Eye (tissue), 1 donor: ENCODE measurements at places on chromosomes 6 and 20.

DNA sequence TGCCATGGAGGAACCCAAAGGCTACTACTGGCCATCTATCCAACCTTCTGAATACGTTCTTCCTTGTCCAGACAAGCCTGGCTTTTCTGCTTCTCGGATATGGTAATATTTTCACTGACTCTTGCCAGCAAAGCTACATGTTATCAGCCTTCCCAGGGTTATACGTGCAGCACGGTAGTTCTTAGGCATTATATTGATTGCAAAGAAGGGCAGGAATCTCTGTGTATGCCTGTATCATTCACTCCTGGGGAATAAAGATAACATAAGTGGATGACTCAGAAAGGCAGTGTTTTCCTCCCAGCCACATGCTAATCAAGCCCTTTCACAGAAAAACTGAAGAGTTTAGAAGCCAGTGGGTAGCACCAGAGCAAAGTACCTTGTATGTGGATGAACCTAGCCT is 98.7 kb downstream of the ADGRG6 start:
- DNase-seq, result no peak

- DNase-seq, result peak; percentile 83
These were observed 4.9 kb upstream of the DLL1 start for GRCh38 chr6:170295510-170296422.

DNA sequence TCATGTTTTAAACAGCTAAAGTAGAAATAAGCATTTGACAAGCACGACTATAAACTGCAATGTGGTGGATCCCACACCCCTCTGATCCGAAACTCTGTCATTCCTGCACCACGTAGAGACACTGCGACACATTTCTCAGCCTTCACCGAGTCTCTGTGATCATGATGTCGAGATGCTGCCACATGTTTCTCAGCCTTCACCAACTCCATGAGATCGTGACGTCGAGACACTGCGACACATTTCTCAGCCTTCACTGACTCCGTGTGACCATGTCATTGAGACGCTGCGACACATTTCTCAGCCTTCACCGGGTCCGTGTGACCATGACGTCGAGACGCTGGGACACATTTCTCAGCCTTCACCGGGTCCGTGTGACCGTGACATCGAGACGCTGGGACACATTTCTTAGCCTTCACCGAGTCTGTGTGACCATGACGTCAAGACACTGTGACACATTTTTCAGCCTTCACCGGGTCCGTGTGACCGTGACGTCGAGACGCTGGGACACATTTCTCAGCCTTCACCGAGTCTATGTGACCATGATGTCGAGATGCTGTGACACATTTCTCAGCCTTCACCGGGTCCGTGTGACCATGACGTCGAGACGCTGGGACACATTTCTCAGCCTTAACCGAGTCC is 143.0 kb downstream of the TTLL2 start:
- no peak for DNase-seq

- DNase-seq, result no peak
These were observed 68.1 kb downstream of the JAG1 start for GRCh38 chr20:10605547-10606195.

DNA sequence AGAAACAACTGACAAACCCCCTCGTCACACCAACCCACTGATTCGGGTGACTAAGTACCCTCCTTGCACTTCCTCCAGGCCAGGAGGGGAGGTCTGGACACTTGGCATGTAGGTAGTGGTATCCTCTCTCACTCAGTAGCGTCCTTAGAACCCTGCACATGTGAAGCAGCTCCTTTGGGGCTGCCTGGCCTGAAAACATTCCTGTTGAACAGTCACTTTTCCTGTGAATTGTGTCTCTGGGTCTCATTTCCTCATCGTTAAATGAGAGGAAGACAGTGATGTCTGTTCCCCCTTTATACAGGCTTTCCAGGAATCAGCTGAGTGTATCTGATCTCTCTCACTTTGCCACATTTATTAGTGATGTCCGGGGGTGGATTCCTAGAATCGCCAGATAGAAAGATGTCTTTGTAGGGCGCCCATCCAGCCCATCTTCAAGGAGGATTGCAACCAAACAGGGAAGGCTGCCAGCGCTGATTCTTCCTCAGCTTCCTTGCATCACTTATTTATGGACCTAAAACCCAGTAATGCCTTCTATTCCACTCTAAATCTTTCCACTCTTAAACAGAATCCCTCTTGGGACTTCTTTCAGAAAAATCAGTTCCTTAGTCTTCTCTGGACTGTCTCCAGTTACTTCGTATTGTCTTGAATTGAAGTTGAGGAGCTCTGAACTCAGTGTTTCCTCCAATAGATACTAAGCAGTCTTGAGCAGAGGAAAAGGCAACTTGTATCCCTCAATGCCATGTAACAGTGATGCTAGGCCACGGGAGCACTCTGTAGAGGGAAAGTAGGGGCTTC is 9.4 kb upstream of the POPDC3 start:
- DNase-seq, result no peak

- no peak for DNase-seq
These were observed 203.8 kb downstream of the ARID1B start for GRCh38 chr6:156980948-156981347.

DNA sequence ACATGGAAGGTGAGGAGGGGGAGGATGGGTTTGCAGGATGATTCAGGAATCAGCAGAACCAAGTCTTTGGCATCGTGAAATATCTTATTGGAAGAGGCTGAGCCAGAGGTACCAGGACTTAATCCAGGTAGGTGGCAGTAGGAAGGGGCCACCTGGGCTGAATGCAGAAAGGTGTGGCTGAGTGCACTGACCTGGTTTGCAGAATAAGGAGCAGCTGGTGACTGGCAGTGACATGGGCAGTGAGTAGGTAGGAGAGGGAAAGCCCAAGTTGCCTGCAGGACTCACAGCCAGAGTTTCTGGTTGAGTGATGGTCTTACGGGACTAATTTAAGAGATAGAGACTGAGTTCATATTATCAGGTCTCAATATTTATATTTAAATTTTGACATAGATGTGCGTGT is 1.1 kb upstream of the PBOV1 start:
- DNase-seq, result no peak

GRCh38 chr20:44224637-44225036 is 14.1 kb upstream of the OSER1 start:
- DNase-seq, result no peak

DNA sequence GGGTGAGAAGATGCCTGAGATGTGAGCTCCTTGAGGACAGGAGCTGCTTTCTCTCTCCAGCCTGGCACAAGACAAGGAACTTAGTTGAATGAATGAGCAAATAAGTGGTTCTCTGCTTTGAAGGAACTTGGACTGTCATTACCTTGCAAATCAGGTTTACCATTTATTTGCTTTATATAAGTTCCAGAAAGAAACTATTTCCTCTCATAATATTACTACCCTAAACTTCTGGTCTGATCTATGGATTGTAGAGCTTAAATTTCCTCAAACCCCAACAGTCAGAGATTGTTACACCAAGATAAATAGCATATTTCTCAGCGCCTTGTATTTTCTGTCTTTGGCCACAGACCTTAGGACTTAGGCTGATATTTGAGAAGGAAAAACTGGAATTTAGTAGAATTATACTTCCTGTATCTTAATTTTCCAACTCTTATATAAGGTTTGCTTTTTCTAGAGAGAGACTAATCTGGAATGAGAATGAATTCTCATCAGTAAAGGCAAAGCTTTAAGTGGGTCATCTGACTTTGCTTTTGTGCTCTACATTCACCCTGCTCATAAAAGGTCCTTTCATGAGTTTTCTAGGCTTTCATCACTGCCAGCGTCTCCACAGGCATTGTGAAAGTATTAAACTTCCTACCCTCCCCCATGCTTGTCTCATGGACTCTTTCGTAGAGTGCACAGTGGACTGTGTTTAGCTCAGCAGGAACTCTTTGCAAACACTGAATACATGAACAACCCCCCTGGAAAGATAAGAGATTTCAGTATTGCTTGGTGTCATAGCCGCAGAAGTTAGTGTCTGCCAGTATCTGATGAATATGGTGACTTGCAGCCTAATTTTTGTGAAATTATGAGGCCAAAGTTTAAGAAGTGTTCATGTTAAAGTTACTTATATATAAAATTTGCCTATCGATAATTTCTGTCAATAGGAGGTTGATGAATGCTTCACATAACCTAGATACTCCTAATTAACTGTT is 74.0 kb downstream of the PTPRA start:
- peak; percentile 90 for DNase-seq

DNA sequence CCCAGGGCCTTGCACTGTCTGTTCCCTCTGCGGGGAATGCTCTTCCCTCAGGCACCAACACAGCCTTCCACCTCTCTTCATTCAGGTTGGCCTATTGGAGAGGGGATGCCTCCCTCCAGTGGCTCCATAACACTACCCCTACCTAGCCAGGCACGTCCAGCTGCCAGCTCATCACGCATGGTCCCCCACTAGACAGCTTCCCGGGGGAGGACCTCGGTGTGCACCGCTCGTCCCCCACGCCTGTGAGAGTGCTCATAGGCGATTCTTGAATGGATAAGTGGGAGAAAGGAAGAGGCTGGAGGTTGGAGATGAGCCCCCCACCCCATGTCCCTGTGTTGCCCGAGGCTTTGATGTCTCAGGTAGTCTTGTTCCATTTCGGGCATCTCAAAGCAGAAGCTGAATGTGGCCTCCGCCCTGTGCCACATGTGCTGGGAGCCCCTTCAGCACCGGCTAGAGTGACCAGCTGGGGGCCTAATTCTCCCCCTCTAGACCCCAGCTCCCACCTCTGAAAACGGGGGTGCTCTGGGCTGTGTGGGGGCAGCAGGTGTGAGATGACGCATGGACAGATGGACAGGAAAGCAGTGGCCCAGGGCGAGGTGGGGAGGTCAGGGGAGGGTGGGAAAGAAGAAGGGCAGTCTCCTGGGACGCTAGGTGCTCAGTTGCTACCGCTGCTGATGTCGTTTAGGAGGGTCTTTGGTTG is 333.0 kb downstream of the TAF4 start:
- DNase-seq, result no peak

GRCh38 chr6:26197933-26198721 is 110.9 kb downstream of the HFE start:
- peak; percentile 88 for DNase-seq

DNA sequence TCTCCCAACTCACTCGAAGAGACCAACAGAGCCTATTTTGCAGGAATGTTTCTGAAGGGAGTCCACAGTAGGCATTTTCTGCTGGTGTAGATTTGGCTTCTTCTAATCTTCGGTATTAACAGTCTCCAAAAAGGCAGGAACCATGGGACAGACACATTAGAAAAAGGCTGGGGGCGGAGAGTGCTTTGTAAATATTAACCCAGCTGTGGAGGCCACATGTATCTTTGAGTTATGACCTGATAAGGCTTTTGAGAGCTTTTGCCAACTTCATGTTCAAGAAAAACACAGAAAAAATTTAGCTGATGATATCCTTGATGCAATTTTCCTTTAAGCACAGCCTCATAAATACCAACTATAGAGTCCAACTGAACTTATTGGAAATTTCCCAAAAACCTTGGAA is 119.4 kb upstream of the TSHZ2 start:
- no peak for DNase-seq

DNA sequence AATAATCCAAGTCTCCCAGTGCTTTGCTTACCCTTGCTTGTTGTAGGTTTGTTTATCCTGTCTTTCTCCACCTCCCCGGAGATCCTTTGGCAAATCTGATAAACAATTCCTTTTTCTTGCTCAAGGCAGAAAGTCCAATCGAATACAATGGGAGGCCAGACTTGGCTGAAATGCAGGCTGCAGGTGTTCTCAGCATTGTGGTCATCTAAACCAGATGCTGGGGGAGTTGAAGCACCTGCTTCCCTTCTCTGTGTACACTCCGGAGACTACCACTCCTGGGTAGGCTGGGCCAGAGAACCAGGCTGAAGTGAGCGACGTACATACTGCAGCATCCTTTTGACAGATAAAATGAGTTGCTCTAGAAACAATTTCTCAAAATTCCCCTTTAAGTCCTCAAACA is 82.6 kb upstream of the PREP start:
- peak; percentile 30 for DNase-seq

DNA sequence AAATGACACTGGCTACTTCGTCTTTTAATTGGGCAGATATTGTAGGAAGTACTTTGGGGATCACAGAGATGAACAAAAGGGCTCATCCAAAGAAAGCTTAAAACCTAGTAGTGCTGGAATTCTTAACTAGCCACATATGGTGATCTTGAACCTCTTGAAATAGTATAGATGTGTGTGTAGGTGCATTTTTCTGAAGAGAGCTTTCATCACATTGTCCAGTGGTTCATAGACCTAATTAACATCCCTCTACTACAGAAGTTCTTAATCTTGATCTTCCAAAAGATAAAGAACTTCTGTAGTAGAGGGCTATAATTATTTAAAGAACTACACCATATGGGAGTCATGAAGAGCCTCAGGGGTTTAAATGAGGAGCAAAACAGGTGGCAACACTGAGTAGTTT is 2.3 kb upstream of the PRIM2 start:
- DNase-seq, result no peak

- no peak for DNase-seq
These were observed 56.9 kb downstream of the KCNK5 start for GRCh38 chr6:39172377-39172757.

DNA sequence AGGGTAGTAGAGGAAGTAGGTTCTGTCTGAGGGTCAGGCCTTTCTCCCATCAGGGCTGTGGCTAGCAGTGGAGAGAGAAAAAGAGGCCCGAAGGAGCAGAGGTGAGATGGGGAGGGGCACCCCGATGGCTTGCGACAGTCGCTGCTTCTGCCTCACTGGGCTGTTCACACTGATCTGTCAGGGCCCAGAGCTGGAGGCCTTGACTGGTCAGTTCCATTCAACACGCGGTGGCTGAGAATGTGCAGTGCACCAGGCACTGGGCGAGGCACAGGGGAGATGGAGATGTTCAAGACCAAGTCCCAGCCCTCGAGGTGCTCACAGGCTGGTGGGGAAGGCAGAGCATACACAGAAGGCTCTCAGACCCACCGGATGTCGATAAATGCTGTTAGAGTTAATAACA is 21.4 kb downstream of the SLC12A5 start:
- peak; percentile 38 for DNase-seq

DNA sequence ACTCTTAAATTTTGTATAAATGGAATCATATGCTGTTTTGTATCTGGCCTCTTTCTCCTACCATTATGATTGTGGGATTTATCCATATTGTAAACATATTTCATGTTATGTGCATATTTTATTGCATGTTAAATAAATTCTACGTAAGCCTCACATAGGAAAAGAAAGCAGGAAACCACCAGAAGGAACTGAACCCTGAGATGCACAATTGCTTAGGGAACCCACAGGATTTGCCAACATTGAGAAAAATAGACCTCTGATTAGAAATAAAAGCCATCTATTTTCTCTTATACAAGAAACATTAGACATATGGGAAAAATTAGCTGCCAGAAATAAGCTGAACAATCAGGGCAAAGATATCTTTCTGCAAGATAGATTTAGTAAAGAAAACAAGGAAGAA is 111.2 kb upstream of the CARMIL1 start:
- DNase-seq, result no peak

DNA sequence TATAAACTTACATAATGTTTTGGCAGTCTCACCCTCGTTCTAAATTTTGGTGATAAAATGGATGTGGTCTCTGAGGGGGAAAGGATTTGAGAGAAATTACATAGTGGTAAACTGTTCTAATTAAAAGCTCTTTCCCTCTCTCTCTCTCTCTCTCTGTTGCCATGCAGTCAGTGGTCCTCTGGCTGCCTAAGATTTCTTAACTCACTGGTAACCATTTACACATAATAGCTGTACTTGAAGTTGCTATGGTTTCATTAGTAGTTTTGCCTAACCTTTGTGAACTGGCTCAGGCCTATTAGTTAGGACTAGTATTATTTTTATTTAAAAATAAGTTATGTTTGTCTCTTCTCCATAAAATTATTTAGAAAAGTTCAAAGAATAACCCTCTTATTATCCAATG is 42.0 kb downstream of the MAPK14 start:
- DNase-seq, result no peak
